ENCODE measurements at places on chromosomes 16 and 17.

GRCh38 chr16:48555155-48555554, 54.8 kb downstream of the N4BP1 start:
- no peak for DNase-seq

DNA sequence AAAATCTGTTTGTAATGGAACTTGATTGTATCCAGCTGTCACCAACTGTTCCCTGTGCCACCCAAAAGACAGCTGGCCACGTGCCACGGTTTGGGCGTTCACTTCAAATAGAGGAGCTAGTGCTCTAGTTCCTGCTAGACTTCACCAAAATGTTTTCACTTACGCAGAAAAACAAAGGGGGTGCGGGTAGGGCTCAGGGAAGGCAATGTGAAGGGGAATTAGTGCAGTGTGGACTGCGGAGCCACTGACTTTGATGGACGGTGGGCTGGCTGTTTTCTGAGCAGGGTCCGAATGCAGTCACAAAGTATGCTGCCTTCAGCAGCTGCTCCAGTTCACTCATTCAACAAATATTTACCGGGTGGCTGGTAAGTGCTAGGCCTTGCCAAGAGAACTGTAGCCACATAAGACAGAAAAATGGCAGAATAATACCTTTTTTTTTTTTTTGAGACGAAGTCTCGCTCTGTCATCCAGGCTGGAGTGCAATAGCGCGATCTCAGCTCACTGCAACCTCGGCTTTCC, 7.6 kb upstream of the CYTH1 start:
- no peak for DNase-seq

DNA sequence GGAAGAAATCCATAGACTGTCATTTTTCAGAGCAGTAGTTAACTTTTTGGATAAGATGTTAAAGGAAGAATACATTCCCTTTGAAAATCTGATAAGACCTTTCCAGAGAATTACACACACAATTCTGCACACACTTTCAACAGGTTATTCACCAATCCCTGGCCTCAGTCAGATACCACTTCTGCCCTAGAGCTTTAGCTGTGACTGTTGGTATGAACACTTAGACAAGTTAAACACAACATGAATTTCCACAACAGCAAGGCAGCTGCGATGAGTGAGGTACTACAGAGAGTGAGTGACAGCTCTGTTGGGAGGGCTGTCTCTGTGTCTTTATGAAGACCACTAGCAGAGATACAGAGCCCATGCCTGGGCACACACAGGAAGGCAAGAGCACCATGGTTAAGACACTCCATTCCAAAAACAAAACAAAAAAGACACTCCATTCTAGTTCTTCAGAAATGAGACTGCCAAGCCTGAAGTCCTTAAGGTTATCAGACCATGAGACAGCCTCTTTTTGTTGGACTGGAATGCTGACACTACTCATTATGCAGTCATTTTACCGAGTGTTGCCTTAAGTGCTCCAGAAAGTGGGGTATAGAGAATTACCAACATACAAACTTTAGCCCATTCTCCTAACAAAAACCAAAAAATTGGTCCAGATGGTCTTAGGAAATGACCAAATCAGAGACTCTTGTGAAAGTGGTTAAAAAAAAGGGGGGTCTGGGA, 42.4 kb downstream of the TOM1L2 start:
- no peak for DNase-seq

- DNase-seq, result no peak
Measured at GRCh38 chr16:53545433-53545832, 42.4 kb upstream of the AKTIP start.

GRCh38 chr17:38877130-38877851, 7.4 kb downstream of the LASP1 start:
- DNase-seq, result peak; percentile 68

GRCh38 chr16:65537336-65537735, 415.5 kb upstream of the CDH11 start:
- no peak for DNase-seq

GRCh38 chr16:12295395-12295794, 318.9 kb downstream of the SNX29 start:
- DNase-seq, result no peak

DNA sequence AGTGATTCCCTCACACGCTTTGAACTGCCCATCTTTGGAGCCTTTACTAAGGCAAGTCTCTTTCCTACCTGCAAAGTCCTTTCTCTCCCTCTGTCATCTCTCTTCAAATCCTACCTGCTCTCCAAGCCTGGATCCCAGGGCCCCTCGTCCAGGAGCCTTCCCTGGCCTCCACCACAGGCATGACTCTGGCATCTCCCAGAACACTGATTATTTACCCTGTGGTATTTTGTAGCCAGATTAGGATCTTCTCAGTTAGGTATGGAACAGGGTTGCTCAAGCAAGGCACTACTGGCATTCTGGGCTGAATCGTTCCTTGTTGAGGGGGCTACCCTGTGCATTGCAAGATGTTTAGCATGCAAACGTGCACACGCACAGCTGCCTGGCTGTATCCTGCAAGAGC, 31.9 kb upstream of the POLR3E start:
- no peak for DNase-seq

DNA sequence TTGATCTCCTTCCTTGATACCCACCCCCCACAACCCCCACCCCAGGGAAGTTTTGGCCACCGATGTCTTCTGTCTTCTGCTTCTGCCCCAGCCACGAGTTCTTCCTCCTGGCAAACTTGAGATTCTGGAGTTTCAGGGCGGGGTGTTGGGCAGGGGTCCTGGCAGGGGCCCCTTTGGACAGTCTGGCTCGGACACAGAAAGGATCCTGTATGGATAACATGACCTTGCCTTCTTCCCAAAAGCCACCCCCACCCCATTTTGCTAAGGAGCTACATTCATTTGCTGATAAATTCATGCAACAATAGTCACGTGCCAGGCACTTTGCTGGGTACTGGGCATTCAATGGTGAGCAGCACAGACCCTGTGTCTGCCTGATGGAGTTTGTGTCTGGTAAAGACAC, 5.9 kb upstream of the COL1A1 start:
- no peak for DNase-seq

DNA sequence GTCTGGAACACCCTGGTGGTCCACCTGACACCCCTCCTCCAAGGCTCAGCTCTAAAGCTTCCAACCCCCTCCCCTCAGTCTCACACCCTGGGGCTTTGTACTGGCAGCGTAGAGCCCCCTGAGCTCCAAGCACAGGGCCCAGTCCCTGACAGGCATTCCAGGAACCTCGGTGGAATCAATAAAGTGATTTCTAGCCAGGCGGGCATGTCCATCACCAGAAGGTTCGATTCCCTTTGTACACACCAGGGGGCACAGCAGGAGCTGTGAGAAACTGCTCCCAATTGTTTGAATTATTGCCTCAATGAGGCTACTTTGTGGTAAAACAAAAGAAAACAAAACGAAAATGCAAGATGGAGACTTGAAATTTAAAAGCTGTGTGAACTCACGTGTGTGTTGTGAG, 51.8 kb downstream of the SMPD3 start:
- DNase-seq, result no peak

GRCh38 chr17:39868554-39868942, 546 bp downstream of the ZPBP2 start:
- no peak for DNase-seq

Data from H7 (cell line).